ENCODE measurements at places on chromosomes 13 and 19.

- H3K4me3 ChIP-seq = no peak overlapping the region
- no peak for DNase-seq
- peaks cover 16% of the 10 kb centered on the region for H3K4me1 ChIP-seq
- H3K27me3 ChIP-seq = no peaks in the 10 kb centered on the region
- no peaks in the 10 kb centered on the region for H3K36me3 ChIP-seq
Observed at GRCh38 chr13:113650731-113651148, 7.3 kb downstream of the ATP4B start.

DNA sequence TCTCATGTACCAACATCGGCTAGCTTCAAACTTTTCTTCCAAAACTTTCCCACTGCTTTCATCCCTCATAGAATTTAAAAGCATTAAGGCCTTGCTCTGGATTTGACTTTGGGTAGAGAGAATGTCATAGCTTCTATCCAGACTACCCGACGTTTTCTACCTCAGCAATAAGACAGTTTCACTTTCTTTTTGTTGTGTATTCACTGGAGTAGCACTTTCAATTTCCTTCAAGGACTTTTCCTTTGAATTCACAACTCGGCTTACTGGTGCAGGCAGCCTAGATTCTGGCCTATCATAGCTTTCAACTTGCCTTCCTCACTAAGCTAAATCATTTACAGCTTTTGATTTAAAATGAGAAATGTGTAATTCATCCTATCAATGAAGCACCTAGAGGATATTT lies 420.4 kb upstream of the GPC6 start:
- peaks cover 8% of the 10 kb centered on the region for H3K4me1 ChIP-seq
- no peak for DNase-seq
- no peaks in the 10 kb centered on the region for H3K27me3 ChIP-seq
- H3K4me3 ChIP-seq = no peak overlapping the region
- no peaks in the 10 kb centered on the region for H3K36me3 ChIP-seq

- H3K27me3 ChIP-seq = no peaks in the 10 kb centered on the region
- no peaks in the 10 kb centered on the region for H3K4me1 ChIP-seq
- H3K4me3 ChIP-seq = no peak overlapping the region
- H3K36me3 ChIP-seq = no peaks in the 10 kb centered on the region
- no peak overlapping the region for H3K27ac ChIP-seq
Observed at GRCh38 chr13:30529085-30529834, 63.5 kb upstream of the HMGB1 start.

GRCh38 chr13:71368336-71368735 lies 498.7 kb downstream of the DACH1 start:
- H3K27ac ChIP-seq = no peak overlapping the region
- no peaks in the 10 kb centered on the region for H3K36me3 ChIP-seq
- no peaks in the 10 kb centered on the region for H3K4me1 ChIP-seq
- H3K4me3 ChIP-seq = no peak overlapping the region
- DNase-seq = no peak

All from body of pancreas (tissue), 4 donors.